ENCODE measurements at places on chromosomes 7 and 10.
A peak's percentile ranks its signal among the peaks of the same experiment; 100 is the strongest.

DNA sequence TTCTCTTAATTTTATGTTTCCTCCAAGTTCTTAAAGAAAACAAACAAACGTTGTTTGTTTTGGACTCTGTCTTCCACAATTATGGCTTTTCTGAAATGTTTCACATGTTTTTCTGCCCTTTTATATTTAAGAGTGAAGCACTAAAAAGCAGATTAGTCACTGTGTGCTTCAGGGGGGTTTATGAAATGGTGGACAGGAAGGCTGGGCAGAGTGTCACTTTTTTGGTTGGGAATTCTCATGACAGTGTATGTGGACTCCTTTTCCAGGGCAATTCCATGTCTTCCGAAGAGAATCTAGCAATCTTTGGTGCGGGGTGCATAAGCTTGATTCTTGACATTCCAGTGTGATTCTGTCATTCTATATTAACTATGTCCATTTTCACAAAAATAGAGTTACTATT is 669.4 kb downstream of the PARD3 start:
- no peak for DNase-seq

- no peak for DNase-seq
These were observed 48.0 kb upstream of the RASGEF1A start for GRCh38 chr10:43314626-43315495.

GRCh38 chr7:25849500-25850184 is 302.4 kb upstream of the NFE2L3 start:
- DNase-seq = no peak

DNA sequence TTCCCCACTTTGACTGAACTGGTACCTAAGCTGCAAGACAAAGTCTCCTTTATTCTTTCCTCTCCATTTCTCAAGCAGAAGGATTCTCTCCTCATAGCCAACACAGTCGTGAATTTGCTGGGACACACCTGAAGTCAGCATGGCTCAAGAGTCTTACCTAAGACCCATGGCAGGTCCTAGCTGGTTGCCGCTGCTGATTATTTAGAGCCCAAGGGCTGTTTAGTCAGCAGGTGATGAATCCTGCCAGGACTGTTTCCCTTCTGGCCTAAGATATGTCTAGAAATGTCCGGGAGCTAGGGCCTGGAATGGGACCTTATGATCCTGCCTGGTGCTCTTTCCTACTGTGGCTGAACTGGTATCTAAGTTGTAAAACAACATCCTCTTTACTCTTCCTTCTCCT is 82.8 kb downstream of the AHCYL2 start:
- no peak for DNase-seq

GRCh38 chr10:30990971-30991646 is 40.6 kb downstream of the ZNF438 start:
- no peak for DNase-seq

DNA sequence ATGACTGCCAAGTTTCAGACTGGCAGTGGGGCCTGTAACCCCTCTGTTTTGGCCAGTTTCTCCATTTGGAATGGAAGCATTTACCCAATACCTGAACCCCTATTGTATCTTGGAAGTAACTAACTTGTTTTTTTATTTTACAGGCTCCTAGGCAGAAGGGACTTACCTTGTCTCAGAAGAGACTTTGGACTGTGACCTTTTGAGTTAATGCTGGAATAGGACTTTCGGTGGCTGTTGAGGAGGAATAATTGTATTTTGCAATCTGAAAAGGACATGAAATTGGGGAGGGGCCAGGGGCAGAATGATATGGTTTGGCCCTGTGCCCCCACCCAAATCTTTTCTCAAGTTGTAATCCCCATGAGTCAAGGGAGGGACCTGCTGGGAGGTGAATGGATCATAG is 20.0 kb upstream of the MKLN1 start:
- DNase-seq = no peak

DNA sequence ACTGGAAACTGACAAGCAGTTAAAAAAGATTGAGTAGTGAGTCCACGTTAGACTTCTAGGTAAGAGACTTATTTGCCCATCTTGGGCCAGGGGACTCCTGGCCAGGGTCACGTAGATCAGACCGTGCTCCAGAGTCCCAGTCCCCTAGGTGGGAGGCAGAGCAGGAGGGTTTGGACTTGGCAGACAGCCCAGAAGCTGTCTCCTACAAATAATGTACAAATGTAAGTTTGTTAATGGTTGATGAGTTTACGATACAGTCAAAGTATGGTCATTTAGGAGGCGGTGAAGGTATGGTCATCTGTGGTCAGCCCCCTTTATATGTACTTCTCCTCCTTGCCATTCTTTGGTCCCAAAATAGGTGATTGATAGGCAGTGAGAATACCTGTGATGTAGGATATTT is 28.2 kb downstream of the INPP5F start:
- no peak for DNase-seq

DNA sequence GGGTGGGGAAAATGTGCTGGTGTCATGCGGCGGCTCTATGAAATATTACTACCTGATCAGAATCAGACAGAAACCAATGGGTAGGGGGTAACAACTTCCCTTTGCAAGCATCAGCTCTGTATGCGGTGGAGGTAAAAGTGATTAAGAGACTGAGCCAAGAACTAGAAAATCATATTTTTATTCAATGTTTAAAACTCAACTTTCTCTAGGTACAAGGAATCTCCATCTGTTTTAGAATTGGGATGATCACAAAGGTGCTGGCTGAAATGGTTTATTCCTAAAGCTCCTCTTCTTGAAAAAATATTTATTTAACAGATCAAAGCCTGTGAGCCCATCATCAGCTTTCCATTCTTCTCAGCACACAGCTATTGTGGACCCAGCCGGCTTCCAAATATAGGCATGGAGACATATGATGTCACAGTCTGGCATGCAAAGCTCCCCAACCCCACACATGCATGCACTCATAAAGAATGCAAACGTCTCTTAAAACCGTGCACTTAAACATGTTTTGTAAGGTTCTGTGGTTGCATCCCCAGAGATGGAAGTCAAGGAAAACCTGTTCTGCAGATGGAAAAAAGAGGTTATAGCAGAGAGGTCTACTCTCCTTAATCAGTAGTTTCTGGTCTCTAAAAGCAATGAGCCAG is 126.0 kb downstream of the SKIDA1 start:
- DNase-seq = no peak

DNA sequence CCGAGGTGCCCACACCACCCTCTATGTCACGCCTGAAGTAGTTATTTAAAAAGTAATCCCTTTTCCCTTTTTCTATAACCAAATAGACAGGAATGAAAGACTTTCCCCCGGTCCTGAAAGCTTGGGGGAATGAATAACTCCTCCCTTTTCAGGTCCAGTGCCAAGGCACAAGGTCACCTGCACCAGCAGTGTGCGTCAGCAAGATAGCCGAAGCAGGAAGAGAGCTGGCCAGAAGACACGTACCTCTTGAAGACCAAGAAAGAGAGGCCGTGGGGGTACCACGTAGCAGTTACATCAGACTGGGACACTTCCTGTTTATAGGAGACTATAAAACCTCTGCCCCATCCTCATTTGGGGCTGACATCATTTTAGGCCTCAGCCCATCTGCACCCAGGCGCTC is 10.7 kb upstream of the AKR1B1 start:
- no peak for DNase-seq

DNA sequence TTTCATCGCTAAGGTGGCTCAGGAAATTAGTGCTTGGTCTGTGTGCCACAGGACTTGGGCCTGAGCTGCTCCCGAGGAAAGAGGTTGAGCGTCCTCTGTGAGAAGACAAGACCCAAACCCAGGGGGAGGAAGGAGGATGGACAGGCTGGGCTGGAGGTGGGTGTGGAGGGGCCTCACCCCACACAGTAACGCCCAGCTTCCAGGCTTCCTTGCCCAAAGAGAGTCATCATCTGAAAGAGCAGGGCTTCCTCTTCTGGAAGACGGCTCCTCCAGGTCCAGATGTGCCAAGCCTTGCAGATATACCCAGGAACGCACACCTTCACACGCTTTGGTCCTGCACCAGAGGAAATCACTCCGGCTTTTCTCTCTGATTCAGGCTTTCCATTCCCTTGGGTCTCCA is 127.8 kb upstream of the MGMT start:
- DNase-seq = no peak

- DNase-seq = no peak
These were observed 11.9 kb downstream of the LAT2 start for GRCh38 chr7:74221713-74222112.

- DNase-seq = no peak
These were observed 482 bp upstream of the ACTR3C start for GRCh38 chr7:150323682-150324372.

GRCh38 chr10:31770307-31770902 is 158.2 kb downstream of the ARHGAP12 start:
- peak; percentile 38 for DNase-seq

GRCh38 chr7:156157409-156158012 is 345.2 kb upstream of the SHH start:
- no peak for DNase-seq

DNA sequence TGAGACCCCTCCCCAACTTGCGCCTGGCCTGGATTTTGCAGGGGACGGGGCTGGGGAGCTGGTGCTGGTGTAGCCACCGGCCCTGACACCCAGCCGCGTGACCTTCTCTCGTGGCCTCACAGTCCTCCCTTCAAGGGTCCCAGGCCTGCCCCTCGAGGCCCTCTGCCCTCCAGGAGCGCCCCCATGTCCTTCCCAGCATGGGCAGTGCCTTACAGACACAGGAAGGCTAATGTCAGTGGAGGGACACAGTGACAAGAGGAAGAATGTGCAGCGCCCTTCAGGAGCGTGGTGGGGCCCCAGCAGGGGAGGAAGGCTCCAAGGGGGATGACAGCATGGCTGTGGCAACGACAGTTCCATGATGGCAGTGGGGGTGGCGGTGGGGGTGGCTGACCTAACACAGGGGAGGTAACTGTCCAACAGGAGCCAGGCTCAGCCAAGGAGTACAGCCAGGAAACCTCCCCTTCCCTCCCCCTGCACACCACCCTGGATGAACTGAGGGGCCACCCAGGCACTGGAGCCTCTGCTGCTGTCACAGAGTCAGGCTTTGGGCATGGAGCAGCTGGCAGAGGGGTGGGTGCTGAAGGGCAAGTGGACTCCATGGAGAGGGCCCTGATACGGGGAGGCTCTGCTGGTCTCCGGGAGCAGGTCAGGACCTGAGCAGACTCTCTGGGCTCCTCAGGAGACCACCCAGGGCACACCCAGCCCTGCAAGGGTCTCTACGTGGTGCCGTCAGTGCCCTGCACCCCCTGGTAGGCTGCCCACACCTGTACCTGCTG is 76.0 kb upstream of the RET start:
- DNase-seq = no peak

DNA sequence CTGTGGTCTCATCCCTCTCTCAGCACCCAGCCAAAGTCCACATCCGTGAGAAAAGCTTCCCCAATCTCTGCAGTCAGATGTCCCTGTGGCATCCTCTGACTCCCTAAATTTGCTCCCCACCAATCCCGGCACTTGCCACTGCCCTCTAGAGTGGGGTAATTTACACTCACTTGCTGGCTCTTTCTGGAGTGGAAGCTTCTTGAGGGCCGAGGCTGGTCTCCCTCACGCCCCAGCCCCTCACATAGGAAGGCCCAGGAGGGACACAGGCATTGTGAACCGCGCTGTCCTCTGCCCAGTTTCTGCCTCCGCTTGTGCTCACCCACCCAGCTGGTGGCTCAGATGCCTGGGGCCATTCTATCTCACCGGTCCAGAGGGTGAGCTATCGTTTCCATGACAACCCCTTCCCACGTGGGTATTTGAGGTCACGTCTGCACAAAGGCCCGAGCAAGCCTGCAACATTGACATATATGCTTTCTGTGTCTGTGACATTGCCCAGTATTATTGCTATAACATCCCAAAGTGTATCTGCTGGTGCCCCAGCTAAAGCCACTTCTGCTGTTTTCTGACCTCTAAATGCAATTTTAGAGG is 97.3 kb upstream of the CTBP2 start:
- no peak for DNase-seq

- DNase-seq = no peak
These were observed 11.4 kb upstream of the HKDC1 start for GRCh38 chr10:69208761-69209160.

DNA sequence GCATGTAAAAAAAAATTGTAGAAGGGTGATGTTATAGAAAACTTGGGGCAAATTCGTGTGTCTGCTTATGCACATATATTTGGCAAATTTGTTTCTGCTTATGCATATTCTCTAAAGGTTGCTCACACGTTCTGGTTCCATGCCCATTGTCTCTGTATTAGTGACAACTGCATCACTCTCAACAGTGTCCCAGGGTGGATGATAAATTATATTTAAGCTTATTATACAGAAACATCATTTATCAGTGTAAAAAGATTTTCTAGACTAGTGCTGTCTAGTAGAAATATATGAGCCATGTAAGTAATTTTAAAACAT is 4.1 kb downstream of the STK31 start:
- no peak for DNase-seq

DNA sequence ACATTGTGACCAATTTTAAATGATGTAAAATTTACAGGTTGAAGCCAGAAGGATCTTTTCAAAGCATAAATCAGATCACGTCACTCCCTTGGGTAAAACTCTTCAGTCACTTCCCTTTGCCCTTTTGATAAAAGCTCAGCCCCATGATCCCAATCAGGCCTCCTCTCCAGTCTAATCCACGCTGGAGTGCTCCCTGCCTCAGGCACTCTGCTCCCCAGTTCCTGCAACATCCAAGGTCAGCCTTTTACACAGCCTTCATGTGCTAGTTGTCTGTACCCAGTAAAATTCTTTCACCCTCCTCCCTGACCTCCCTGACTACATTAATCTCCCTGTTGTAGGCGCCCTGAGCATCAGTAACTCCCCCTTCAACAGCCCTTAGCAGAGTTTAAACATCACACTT is 14.1 kb downstream of the ELMO1 start:
- no peak for DNase-seq

DNA sequence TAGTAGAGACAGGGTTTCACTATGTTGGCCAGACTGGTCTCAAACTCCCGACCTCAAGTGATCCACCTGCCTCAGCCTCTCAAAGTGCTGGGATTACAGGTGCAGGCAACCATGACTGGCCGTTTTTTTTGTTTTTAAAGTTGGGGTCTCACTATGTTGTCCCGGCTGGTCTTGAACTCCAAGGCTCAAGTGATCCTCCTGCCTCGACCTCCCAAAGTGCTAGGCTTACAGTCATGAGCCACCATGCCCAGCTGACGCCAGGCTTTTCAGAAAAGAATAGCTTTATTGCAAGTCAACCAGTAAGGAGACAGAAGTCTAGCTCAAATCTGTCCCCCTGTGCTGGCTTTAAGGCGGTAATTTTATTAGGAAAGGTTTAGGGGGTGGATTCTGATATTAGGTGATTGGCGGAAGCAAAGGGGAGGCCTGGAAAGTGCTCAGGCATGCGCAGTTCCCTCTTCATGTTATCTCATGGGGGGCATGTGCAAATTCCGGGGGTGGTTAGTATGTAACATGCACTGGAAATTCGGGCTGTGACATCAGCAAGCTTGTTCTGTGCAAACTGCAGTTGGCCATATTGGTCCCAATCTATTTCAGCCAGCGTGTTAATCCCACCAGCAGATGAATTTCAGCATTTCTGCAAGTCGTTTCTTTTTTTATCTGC is 42.7 kb downstream of the LIMK1 start:
- DNase-seq = no peak

GRCh38 chr10:79324032-79324695 is 23.1 kb upstream of the PPIF start:
- DNase-seq = no peak

DNA sequence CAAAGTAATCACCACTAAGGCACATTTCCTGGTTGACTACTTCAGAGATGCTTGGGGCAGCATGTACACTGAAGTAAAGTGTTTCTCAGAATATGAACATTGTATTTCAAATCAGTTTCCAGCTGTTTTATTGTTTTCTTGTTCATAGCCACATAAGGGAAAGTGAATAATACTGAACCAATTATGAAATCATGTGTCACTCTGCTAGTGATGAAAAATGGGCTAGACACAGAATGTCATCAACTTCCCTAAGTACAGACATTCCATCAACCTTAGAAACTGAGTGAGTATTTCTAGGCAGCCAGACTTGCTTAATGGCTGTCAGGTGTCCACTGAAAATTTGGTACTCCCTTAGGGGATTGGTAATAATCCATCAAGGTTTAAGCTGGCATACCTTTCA is 603.5 kb downstream of the ARL4A start:
- no peak for DNase-seq
